ENCODE measurements at places on chromosomes 1 and 21.

DNA sequence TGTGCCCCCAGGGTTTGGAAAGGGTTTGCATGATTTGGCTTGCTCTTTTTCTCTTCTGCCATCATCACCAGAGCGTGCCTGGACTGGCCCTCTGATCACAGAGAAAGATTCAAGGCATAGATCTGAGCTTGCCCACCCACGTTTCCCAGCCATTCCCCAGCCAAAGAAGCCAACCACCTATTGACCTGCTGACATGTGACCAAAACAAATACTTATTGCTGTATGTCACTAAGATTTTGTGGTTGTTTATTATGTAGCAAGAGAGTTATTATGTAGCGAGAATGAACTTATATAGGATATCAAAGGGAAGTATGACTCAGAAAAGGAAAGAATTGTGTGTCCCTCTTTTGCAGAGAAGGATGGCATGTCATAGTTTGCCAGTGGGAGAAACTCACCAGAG is 59.9 kb downstream of the UBE2U start:
- DNase-seq, result no peak

GRCh38 chr1:99986656-99987225 is 16.9 kb downstream of the SLC35A3 start:
- no peak for DNase-seq

- no peak for DNase-seq
Measured at GRCh38 chr1:163056831-163057230, 12.3 kb upstream of the RGS4 start.

DNA sequence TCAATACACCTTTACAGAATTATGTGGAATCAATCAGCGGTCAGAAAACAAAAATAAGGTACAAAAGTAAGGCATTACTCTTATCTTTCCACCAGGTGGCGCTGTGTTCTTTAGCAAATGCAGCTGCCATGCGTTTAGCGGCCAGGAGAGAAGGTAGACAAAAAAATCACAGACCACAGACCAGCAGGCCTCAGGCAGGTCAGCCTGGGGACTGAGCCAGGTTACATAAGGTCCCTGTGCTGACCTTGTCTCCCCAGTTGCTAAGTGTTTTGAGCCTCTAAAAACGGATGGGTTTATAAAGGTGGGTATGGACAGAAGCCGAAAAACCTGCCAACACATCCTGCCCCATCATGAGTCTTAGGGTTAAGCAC is 2.8 kb downstream of the RGS16 start:
- DNase-seq, result peak; percentile 79

DNA sequence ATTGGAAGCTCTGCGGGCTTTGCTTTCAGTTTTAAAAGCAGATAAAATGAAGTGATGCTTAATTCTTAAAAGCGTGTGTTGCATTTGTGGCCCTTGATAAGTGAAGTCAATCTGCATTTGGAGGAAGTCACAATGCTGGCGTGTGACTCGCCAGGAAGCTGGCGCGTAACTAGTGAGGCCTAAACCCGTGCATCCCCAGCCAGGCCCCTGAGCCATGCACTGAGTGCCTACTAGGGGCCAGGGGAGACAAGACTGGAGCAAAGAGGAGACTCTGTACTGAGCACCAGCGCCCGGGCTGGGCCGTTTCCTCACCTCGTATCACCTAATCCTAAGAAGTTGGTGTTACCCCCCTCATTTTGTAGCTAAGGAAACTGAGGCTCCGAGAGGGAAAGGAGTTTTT is 4.6 kb upstream of the DDOST start:
- DNase-seq, result no peak

GRCh38 chr1:21435646-21436487 is 4.1 kb upstream of the NBPF3 start:
- DNase-seq, result no peak

GRCh38 chr1:17612831-17613230 is 73.3 kb downstream of the ARHGEF10L start:
- DNase-seq, result no peak

DNA sequence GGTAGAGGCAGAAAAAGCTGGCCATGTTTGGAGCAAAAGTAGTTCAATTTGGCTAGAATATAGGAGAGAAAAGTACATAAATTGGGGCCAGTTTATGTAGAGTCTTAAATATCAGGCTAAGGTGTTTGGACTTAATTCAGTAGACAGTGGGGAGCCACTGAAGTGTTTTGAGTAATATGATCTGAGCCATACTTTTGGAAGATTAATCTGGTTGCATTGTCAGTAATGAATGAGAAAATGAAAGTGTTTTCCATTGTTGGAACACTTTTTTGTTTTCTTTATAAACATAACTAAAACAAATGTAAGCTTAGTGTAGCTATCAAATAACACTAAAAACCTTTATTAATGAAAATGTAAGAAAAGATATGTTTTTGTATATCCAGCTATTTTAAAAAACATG is 42.1 kb downstream of the POU2F1 start:
- no peak for DNase-seq

GRCh38 chr1:179038528-179039281 is 13.0 kb downstream of the FAM20B start:
- DNase-seq, result no peak

- no peak for DNase-seq
Measured at GRCh38 chr1:226995365-226996332, 55.6 kb downstream of the COQ8A start.

DNA sequence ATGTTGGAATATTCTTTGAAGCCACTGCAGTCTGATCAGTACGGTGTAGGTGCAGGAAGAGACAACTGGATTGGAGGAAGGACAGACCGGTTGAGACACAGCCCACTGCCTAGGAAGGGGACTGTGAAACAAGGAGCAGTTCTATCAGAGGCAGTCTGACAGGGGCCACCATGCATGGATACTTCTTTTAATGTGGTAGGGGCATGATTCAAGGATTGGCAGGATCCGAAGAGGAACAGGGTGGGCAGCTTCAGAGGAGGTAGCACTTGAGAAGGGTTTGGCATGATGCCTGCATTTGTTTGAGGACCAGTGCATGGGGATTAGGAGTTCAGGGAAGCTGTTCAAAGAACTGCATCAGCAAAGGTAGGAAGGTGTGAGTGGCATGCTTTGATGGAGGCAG is 167.9 kb downstream of the DYRK1A start:
- DNase-seq, result no peak

GRCh38 chr1:113929750-113930498 is 800 bp downstream of the HIPK1 start:
- DNase-seq, result peak; percentile 76

DNA sequence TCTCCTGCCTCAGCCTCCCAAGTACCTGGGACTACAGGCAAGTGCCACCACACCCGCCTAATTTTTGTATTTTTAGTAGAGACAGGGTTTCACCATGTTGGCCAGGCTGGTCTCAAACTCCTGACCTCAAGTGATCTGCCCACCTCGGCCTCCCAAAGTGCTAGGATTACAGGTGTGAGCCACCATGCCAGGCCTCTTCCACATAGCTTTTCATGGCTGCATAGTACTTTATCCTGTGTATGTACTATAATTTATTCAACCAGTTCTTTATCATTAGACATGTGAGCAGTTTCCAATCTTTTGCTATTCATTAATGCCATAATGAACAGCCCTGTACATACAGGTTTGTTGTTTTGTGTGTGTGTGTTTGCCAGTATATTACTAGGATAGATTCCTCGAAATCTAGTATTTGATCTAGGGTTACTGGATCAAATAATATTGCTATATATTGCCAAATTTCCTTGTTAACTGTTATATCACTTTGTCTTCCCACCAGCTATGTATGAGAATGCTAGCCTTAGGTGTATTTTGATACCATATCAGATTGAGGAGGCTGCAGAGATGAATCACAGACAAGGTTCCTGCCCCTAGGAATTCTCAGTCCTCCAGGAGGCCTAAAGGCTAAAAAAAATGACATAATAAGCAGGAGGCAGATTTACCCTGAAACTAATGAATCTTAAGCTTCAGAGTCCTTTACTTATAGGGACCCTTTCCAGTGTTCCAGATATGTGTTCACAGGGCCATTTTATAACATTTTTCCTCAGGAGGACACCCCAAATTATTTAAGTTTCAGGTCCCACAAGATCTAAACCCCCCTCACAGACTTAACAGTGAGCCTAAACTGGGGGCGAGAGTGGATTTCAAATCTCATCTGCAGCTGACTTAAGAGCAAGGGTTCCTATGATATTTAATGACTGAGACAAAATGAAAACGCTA is 2.1 kb upstream of the PDIK1L start:
- no peak for DNase-seq

- peak; percentile 27 for DNase-seq
Measured at GRCh38 chr1:6614929-6615785, 1.6 kb downstream of the PHF13 start.

DNA sequence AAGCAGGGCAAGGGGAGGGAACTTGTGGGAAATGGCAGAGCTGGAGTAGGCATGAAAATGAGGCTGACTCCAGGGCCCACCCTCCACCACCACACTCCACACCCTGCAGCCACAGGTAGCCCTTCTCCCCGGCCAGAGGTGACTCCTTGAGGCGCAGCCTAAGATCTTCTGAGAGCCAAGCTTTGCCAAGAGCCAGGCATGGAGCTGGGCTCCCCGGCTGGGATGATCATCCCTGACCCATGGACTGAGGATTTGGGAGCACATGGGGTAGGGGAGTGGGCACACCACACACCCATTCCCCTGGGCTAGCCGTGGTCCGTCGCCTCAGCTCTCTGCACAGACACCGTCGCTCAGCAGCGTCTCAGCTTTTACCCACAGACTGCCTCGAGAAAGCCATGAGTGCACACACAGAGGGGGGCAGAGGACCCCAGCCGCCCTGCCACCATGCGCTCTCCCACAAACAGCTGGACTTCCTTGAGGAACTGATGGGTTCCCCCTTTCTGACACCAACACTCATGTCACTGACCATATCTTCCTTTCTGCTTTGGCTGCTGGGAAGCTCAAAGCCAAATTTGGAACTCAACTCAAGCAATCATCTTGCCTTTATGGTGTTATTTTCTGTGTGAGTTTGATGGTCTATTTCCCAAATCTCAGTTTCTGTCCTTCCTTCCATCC is 123.6 kb upstream of the RUNX3 start:
- DNase-seq, result no peak

- DNase-seq, result no peak
Measured at GRCh38 chr1:219753914-219754313, 141.0 kb upstream of the ZC3H11B start.

DNA sequence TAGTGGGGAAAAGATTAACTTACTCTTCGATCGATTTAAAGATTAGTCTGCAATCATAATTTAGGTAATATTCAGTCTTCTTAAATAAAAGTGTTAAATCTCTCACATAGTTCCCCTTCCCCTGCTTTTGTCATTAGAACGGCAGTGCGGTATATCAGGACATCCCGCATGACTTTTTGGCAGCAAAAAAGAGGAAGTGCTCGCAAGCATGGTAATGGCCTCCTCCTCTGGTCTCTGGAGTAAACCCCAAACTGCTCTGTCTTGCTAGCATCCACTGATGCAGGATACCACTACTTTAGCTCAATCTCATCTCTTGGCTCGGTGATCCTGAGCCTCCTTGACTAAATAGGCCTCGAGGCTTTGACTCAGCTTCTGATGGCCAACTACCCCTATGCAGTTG is 78.7 kb upstream of the VAV3 start:
- DNase-seq, result peak; percentile 62

DNA sequence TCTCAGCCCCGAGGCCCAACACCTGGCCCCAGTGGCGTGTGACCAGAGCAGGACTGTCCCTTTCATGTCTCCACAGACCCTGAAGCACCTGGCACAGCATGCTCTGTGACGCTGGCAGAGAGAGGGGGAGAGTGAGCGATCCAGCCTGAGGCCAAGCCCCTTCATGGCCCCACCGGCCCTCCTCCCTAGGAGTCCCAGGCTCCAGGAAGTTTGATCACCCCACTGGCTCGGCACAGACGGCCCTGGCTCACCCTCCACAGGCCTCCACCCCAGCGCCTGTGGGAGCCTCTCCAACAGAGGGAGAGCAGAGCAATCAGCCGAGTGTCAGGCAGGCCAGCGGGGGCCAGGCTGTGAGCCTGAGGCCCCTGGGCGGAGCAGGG is 11.0 kb downstream of the SH3BGRL3 start:
- no peak for DNase-seq

DNA sequence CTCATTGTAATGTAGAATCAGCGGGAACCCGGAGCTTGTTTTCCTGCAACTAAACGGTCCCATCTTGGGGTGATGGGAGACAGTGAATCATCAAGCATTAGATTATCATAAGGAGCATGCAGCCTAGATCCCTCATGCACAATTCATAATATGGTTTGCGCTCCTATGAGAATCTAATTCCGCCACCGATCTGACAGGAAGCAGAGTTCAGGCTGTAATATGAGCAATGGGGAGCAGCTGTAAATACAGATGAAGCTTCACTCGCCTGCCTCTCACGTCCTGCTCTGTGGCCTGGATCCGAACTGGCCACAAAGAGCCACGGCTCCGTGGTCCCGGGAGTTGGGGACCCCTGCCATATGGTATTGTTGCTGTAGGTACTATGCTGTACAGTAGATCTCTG is 1.6 kb downstream of the IFI44 start:
- no peak for DNase-seq

GRCh38 chr21:45463871-45464270 is 58.9 kb downstream of the COL18A1 start:
- no peak for DNase-seq

DNA sequence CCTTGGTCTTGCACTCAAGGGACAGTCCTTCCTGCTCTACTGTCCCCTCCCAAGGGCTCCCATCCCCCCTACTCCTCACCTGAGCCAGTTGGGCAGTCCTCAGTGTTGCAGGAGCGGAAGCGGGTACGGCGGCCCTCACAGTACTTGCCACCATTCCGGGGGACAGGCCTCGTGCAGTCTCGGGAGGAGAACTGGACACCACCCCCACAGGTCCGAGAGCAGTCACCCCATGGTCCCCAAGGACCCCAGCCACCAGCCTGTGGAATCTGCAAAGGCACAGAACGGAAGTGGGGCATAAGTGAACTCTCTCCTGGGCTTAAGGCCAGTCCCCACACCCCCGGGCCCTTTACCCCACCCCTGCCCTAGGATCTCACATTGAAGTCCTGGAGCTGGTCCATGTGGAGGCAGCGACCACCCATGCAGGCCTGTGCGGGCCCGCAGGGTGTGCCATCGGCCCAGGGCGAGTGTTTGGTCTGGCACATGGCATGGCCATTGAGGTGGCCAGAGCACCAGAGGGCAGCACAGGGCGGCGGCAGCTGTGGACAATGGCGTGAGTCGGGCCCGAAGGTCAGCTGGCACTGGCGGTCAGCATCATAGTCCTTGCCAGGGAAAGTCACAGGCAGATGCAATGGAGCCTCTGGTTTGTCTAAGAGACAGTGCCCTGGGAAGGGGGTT is 5.2 kb downstream of the ADAMTS4 start:
- DNase-seq, result no peak

GRCh38 chr1:161511018-161511755 is 5.9 kb downstream of the FCGR2A start:
- DNase-seq, result no peak

GRCh38 chr1:100107696-100108095 is 25.0 kb downstream of the SASS6 start:
- no peak for DNase-seq

DNA sequence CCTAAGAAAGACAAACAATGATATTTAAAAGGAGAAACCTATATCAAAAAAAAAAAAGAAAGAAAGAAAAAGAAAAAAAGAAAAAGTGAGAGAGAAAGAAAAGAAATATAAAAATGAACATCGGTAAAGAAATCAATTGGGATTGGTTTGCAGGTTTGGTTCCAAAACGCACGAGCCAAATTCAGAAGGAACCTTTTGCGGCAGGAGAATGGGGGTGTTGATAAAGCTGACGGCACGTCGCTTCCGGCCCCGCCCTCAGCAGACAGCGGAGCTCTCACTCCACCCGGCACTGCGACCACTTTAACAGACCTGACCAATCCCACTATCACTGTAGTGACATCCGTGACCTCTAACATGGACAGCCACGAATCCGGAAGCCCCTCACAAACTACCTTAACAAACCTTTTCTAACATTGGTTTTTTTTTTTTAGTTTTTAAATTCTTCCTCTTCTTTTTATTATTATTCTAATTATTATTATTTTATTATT is 11.7 kb downstream of the LHX9 start:
- DNase-seq, result no peak
